ENCODE measurements at places on chromosomes 4 and X. TPM values are rescaled to one million over a fixed set of nuclear protein-coding genes. Genes with fewer than 3 reads are reported as not detected.

FAM241A gene
- 36.8 TPM for total RNA-seq

HSFX2 gene
- 0.13 TPM for total RNA-seq

MAGEE2 gene
- not detected for total RNA-seq

SPATA18 gene
- 14.6 TPM for total RNA-seq

MAGEA3 gene
- total RNA-seq, result not detected

ATP2B3 gene
- total RNA-seq, result not detected

FTHL17 gene
- total RNA-seq, result not detected

MFAP3L gene
- total RNA-seq, result 0.53 TPM

TCEAL5 gene
- total RNA-seq, result not detected

CNKSR2 gene
- not detected for total RNA-seq

PITX2 gene
- not detected for total RNA-seq

PDGFRA gene
- total RNA-seq, result 0.80 TPM

PNMA3 gene
- not detected for total RNA-seq

OPN1LW gene
- total RNA-seq, result not detected

TADA2B gene
- total RNA-seq, result 10.8 TPM

MTTP gene
- total RNA-seq, result not detected

BEX3 gene
- 193 TPM for total RNA-seq

ASMT gene
- total RNA-seq, result not detected

MAGEA8 gene
- total RNA-seq, result not detected

TMPRSS11A gene
- total RNA-seq, result not detected

FRMD7 gene
- total RNA-seq, result not detected

ARMCX6 gene
- total RNA-seq, result 30.1 TPM

SOWAHD gene
- not detected for total RNA-seq

FAM9B gene
- not detected for total RNA-seq

RRH gene
- total RNA-seq, result 0.22 TPM

SH3TC1 gene
- 155 TPM for total RNA-seq

PAGE4 gene
- total RNA-seq, result not detected

FBXW7 gene
- 58.6 TPM for total RNA-seq

CCKAR gene
- not detected for total RNA-seq

PPEF1 gene
- total RNA-seq, result not detected

TBX22 gene
- total RNA-seq, result not detected

PDE6B gene
- 1.1 TPM for total RNA-seq

Measured in thoracic aorta endothelial cell (primary cell).